ENCODE measurements at places on chromosomes 6 and 20.

- no peak for DNase-seq
Measured at GRCh38 chr6:12173661-12174060, 116.5 kb upstream of the EDN1 start.

DNA sequence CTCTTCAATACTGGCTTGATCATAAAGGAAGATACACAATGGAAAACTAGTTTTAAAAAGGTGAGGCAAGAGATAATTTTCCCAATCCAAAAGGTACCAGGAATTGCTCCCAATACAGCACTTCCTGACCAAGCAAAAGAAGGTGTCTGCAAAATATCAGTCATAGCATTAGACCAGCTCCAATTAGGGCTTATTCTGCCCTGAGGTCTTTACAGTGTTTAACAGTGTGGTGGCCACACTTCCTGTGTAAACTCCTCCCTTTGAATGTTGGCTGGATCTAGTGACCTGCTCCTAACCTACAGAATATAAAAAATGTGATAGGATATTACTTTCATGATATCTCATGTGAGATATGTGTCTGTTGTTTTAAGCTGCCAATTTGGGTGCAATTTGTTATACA, 57.1 kb upstream of the BTN3A2 start:
- DNase-seq, result no peak

GRCh38 chr6:9581155-9581554, 833.7 kb downstream of the TFAP2A start:
- DNase-seq, result no peak

- no peak for DNase-seq
Measured at GRCh38 chr6:125550892-125551291, 198.5 kb upstream of the HEY2 start.

DNA sequence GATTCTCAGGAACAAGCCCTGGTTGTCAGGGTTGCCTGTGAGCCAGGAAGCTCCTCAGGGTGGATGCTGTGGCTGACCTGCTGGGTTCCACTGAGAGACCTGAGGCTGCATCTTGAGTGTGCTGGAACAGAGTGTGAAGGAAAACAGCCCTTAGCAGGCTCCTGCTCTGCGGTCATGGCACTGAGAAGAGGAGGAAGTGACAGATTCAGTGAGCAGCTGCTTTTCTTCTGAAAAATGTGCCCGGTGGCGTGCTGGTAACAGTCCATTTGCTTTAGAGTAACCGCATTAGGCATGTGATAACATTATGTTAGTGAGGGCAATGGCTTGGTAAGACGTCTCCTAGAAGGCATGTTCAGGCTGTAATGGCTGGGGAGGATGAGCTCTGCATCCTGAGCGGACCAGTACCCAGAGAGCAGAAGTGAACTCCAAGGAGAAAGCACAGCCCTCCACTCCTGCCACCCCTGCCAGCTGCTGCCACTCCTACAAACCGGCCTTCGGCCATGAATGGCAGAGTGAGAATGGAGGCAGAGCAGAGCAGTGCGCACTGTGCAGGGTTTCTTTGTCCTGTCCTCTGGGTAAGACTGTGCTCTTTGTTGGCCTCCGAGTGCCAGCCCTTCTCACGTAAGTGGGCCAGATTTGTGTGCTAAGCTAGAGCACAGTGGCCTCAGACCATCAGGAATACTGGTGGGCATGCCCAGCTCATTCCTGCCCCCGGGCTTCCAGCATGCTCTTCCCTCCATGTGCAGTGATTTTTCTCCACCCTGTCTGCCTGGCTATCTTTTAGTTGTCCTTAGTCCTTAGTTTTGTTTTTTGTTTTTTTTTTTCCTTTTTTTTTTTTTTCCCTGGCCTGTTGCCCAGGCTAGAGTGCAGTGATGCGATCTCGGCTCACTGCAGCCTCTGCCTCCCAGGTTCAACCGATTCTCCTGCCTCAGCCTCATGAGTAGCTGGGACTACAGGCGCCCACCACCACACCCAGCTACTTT, 98.1 kb upstream of the VSTM2L start:
- DNase-seq, result no peak

- DNase-seq, result no peak
Measured at GRCh38 chr20:10370091-10370887, 63.7 kb downstream of the MKKS start.

DNA sequence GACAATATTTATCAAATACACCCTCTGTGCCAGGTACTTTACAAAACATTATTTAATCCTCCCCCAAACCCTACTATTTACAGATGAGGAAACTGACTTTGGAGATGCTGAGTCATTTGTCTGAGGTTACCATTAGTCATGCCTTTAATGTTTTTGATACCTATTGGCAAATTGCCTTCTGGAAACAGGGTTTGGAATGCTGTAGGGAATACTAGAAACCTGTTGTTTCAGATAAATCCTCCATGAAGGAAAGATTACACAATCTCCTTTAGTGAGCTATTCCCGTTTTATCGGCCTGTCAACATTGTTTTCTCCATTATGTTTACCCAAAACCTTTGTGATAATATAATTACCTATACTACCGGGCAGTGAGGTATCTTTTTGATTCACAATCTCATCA, 93.6 kb upstream of the ADGRF1 start:
- DNase-seq, result no peak

- peak; percentile 89 for DNase-seq
Measured at GRCh38 chr20:33674294-33675135, at the start of gene NECAB3. Gene NECAB3, minus strand, starts transcription at chr20:33674428. Its CDS starts 76 bp downstream, at chr20:33674352.

DNA sequence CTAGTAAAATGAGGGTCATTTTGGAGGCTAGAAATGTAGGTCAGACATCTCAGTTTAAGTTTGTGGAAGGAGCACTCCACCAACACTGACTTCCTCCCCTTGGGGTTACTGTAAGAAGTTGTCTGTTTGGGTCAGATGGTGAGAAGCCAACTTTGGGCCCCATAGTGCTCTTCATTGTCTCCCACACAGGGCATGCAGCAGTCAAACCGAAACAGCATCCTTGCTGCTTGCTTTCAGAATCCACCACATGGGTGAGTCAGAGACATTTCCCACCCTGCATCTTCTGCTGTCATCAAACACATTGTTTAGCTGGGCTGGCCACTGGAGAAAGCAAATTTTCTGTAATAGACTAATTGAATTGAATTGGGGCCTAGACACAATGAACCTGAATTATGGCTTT, 16.8 kb downstream of the IL17F start:
- no peak for DNase-seq

DNA sequence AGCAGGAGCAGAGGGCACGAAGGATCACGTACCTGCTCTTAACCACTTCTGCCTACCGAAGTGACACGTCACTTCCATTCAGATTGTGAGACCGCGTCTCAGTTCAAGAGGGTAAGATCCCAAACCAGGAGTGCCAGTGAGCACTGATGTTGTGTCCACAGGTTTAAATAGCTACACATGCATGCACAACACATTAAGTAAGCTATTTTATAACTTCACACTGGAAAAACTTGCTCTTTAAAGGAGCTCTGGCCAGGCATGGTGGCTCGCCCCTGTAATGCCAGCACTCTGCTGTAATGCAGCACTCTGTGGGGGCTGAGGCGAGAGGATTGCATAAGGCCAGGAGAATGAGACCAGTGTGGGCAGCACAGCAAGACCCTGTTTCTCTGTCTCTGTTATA, 21.1 kb downstream of the ABHD12 start:
- no peak for DNase-seq
